T-cell (primary cell): ENCODE measurements at places on chromosomes 7 and 10.

GRCh38 chr10:125707541-125708468 is 11.7 kb upstream of the EDRF1 start:
- DNase-seq, result no peak

- no peak for DNase-seq
Measured at GRCh38 chr7:13117103-13117502, 429.7 kb downstream of the ARL4A start.

- DNase-seq, result no peak
Measured at GRCh38 chr10:126661841-126662515, 8.5 kb downstream of the C10orf90 start.

DNA sequence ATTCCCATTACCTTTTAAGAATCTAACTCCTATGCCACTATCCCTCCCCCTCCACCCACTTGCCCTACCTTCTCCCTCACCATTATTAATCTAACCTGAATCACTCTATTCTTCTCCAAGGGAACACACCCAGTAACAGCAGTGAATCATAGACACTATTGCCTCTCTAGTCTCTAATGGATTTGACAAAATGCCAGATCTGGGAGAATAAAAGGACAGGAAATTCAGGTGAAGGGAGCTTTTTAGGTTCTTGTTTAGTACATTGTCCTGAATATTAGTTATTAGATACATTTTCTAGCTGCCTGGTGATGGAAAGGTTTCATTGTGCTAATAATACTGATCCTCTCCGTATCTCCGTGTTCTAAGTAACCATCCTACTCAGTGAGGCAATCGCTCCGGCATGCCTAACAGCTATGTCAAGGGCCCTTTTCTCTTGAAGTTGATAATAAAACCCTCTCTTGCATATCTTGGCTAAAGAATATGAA is 4.1 kb upstream of the SFR1 start:
- DNase-seq, result no peak

- no peak for DNase-seq
Measured at GRCh38 chr7:22842383-22842941, 19.8 kb upstream of the TOMM7 start.

- DNase-seq, result no peak
Measured at GRCh38 chr7:155193716-155194115, 104.0 kb upstream of the INSIG1 start.

DNA sequence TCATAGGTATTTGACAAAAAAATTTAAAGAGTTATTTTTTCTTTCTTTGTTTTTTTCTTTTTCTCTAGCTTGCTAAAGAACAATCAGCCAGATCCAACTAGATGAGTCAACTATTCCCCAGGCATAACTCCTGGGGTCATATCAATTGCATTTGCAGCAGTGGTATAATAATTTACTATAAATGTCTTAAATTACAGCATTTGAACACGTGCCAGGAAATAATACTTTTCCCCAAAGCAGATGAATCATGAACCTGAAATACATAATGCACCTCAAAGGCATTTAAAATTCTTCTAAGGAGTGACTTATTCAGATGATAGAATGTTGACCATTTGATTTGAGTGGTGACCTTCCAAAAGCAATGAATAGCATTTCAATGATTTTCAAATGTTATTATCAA is 190.1 kb downstream of the LRRTM3 start:
- no peak for DNase-seq

GRCh38 chr7:50591480-50592438 is 26.6 kb upstream of the DDC start:
- no peak for DNase-seq

GRCh38 chr10:87093632-87094372 is 841 bp downstream of the GLUD1 start:
- peak; percentile 53 for DNase-seq

- no peak for DNase-seq
Measured at GRCh38 chr10:120945801-120946302, 94.7 kb downstream of the WDR11 start.

GRCh38 chr7:40948239-40948638 is 754.7 kb downstream of the INHBA start:
- DNase-seq, result no peak

GRCh38 chr10:54066646-54067045 is 734.4 kb downstream of the PCDH15 start:
- DNase-seq, result no peak

GRCh38 chr7:78212476-78213060 is 414.0 kb downstream of the PHTF2 start:
- no peak for DNase-seq

DNA sequence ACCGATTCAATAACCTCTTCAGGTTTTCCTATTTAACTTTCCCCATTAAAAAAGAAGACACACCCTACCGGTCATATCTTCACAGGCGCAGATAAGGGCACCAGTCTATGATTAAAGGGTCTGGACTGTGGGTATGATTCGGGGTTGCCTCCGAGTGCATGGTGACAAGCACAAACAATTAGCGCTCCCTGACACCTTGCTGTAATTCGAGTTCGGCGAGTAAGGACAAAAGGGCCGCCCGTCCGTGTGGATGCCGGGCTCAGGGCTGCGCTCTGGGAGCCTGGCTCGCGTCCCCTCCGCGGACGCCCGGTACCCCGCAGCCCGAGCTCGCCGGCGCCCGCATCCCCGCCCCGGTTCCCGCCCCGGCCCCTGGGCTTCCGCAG is 111.9 kb upstream of the RHEB start:
- DNase-seq, result no peak

DNA sequence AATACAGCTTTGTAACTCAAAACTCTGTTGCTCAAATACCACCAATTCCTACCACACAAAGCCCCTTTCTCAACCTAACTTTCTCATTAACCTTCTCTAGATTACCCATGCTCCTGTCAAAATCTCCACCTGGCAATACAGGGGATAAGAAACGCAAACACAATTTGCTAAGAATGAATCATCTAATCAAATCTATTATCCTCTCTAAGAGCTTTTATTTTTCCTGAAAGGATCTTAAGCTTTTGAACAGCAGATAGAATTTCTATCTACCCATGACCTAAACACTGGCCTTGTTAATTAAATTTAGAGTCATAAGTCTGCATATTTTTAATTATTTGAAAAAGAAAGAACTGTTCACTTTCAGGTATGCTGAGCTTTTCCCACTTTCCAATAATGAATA is 98.3 kb downstream of the HBP1 start:
- no peak for DNase-seq

DNA sequence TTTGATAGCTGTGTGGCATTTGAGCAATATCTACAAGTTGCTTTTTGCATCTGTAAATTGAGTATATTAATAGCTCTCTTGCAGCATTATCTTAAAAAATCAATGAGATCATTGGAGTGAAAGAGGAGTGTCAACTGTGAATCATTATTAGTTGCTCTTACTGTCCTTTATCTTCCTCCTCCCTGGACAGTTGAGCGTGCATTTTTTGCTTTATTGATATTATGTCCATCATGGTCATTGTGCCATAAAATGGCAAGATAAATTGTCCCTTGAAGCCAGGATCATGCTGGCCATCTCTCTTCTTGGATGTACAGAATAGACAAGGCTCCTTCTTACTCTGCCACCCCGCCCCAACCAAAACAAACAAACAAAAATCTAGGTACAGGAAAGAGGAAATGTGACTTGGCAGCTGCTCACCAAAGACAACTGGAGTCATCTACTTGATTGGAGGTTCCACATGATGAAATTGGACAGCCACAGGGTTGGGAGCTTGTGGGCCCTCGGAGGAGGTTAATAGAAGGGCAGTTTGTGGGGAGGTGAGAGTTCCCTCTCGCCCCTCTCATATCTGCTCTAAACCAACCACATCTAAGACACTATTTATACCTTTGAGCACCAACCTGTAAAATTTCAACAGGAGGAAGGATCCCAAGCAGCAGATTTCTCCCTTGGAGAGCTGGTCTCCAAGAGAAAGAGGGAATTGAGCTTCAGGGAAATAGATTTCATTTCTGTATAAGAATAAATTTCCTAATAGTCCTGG is 252.7 kb downstream of the SKIDA1 start:
- no peak for DNase-seq

GRCh38 chr7:25253714-25254113 is 25.4 kb upstream of the NPVF start:
- no peak for DNase-seq

DNA sequence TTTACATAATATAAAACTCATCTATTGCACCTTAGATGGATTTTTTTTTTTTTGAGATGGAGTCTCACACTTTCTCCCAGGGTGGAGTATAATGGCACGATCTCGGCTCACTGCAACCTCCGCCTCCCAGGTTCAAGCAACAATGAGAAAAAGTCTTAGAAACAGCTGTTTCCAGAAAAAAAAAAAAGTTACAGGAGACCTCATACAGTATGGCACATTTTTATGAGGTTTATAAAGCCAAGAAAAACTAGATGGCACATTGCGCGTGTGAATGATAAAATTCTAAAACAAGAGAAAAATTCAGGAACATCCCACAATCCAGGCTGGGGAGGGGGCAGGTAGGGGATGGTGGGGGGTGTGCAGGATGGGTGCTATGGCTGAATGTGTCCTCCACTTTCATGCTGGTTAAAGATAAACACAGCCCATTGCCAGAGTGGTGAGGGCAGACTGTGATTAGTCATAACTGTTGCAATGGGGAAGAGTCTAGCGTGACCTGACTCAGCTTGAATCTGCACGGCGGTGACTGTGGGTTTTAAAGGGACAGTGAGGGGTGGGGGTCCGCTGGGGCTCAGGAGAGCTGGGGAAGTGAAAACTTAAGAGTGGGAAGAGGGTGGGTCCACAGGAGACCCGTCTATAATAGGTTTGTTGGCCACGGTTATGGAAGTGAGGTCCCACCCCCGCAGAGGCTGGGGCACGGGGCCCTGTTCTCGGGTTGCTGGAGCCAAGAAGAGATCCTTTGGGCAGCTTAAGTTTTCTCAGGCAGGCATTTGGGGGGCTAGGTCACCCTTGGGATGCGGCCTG is 11.9 kb upstream of the LRRC27 start:
- no peak for DNase-seq

- no peak for DNase-seq
Measured at GRCh38 chr10:69497611-69498390, 46.5 kb downstream of the TSPAN15 start.
